Head of caudate nucleus (tissue), 42 donors: ENCODE measurements at places on chromosomes 3 and 15.
A peak's percentile ranks its signal among the peaks of the same experiment; 100 is the strongest.

- DNase-seq, result no peak
Measured at GRCh38 chr15:70192490-70192889, 94.8 kb upstream of the TLE3 start.

- no peak for DNase-seq
Measured at GRCh38 chr15:62736756-62737155, 305.8 kb upstream of the TPM1 start.

DNA sequence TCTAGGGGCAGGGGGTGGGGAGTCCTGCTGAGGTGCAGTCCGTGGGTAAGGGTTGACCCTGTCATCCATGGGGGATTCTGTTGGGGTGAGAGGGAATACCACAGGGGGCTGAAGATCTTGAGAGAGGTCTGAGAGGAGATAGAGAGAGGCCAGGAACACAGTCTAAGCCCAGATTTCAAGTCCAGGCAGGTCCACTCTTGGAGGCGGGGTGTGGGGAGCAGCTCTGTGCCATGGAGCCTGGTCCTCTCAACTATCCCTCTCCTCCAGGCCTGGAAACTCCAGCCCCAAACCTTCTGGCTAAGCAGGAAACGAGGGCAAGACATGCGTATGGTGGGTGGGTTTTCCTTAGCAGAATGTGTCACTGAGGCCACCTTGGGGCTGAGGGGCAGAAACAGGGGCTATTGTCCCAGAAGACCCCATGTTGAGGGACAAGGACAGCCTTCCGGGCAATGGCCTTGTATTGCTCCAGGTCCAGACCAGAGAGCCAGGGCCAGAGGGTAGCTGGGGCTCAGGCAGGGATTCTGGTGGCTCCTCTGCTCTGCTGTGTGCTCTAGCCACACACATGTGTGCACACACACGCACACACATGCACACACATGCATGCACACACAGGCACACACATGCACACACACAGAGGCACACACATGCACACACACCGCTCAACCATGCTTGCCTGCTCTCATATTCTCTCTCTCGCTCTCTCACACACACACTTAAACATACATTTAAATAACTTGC is 48.6 kb upstream of the MAGEF1 start:
- DNase-seq, result no peak

DNA sequence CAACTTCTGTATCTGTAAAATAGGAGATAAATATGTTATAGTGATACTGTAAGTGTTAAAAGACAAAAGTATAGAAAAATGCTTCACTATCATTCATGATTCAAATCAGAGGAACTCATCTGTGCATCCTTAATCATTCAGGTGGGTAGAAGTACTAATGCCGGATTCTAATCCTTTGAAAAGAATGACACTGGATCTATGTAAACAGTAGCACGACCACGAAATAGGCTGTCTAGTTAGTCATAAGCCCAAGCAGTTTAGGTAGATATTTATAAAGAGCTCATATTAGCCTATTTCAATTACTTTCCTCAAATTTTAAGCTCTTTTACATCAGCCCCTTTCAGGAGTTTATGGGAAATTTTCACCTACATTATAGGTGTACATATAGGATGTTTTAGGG is 437.9 kb downstream of the SOX2 start:
- no peak for DNase-seq

GRCh38 chr3:85758442-85758841 is 799.7 kb downstream of the CADM2 start:
- no peak for DNase-seq

- no peak for DNase-seq
Measured at GRCh38 chr3:74661672-74662071, 47.2 kb upstream of the CNTN3 start.

- peak; percentile 42 for DNase-seq
Measured at GRCh38 chr15:35854316-35854715, 308.4 kb upstream of the DPH6 start.

DNA sequence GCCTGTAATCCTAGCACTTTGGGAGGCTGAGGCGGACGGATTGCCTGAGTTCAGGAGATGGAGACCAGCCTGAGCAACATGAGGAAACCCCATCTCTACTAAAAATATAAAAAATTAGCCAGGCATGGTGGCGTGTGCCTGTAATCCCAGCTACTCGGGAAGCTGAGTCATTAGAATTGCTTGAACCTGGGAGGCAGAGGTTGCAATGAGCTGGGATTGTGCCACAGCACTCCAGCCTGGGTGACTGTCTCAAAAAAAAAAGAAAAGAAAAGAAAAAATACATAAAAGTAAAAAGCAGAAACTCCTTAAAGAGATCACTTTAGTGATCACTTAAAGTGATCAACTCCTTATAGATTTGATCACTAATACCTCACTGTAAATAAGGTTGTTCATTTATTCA is 78.0 kb downstream of the GMPS start:
- DNase-seq, result no peak

DNA sequence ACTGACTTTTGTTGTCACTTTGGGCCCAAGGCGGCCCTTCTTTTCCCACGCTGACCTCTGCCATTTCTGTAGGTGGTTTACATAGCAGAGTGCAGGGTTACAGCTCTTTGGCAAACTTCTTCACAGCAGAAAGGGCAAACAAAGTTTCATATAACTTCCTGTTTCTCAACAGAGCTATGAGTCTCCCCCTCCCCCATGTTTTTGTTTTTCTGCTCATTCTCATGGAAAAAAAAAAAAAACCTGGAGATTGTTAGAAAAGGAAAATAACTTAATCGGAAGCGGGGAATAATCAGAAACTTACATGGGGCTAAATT is 342.0 kb upstream of the NR2F2 start:
- DNase-seq, result no peak

DNA sequence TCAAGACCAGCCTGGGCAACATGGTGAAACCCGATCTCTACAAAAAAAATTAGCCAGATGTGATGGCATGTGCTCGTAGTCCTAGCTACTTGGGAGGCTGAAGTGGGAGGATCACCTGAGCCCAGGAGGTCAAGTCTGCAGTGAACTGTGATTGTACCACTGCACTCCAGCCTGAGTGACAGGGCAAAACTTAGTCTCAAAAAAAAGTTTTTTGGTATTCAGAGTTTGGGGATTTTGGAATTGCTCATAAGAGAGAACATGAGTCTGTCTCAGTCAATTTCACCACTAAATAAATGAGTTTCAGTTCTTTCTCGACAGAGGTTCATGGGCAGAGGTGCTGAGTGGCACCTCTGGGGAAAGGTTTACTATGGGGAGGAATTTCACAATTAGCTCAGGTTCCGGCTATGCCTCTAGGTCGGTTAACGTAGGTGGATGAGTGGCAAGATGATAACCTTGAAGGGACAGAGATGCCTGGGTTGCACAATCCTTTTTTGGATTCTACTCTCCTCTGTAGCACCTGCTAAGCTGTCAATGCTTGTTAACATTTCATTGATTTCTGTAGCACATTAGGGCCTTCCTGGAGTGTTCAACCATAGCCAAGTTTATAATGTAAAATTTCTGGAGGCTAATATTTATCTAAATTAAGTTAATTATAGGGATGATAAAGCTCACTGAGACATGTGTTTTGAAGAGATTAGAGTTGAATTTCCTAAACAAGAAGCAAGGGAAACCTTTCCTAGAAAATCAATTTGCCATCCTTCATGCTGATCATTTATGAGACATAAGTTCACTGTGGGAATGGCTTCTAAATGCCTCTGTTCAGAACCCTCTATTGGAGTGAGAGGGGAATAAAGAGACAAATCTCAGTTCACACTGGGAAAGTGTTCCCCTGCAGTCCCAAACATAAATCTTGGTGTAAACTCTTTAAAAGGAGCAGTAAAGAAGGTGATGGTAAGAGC is 37.4 kb upstream of the DCP1A start:
- no peak for DNase-seq

DNA sequence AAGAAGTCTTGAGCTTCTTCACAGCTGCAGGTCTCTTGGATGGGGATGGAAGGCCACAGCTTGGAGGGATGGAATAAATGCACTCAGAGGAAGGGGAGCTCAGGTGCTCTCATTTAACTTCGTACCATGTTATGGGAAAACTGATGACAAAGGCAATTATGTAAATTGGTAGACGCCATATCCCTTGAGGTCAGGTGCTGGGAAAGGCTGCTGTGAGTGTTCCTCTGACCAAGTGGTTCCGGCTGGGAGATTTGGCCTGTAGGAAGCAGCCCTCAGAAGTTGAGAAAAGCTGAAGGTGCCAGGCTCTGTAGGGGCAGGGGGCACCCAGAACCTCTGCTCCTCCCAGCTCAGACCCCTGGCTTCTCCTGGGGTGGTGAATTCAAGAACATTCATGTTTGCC is 47.1 kb downstream of the FAH start:
- DNase-seq, result no peak

- no peak for DNase-seq
Measured at GRCh38 chr15:67188551-67189218, 65.8 kb downstream of the AAGAB start.

DNA sequence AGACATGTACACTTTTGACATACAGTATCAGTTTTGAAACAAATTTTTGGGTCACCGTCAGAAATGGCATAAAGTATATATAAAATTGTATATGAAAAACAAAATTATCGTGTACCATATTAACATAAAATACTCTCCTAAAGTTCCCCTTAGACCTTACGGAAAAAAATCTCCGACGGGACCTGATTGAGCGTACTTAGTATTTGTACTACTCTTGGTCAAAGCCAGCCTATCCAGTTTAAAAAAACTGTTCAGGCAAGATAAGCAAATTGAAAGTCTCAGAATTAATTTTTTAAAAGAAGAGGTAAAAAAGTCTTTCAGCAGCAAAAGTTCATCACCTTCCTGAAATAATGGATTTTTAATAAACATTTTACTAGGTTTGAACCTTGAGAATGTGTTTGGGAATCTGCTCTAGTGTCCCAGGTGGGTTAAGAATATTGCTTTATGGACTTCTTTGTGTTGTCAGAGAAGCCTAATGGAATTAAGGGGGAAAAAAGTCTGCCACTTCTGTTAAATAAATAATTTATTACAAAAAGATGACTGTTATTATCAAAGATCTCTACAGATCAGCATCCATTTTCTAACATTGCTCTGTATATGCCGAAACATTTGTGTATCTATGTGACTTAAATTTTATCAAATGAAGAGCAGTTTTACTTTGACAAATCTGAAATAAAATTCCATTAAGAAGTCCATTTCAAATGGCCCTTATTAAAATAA is 48.6 kb downstream of the ZBTB20 start:
- no peak for DNase-seq

GRCh38 chr15:31365655-31366127 is 39.1 kb downstream of the KLF13 start:
- peak; percentile 93 for DNase-seq

- peak; percentile 23 for DNase-seq
Measured at GRCh38 chr3:188152660-188153436, 1.1 kb upstream of the LPP start.

GRCh38 chr15:100877551-100877950 is 2.1 kb upstream of the ALDH1A3 start:
- no peak for DNase-seq

GRCh38 chr3:116301422-116301821 is 143.9 kb downstream of the LSAMP start:
- no peak for DNase-seq

- peak; percentile 38 for DNase-seq
Measured at GRCh38 chr3:6799264-6799915, 61.5 kb upstream of the GRM7 start.

DNA sequence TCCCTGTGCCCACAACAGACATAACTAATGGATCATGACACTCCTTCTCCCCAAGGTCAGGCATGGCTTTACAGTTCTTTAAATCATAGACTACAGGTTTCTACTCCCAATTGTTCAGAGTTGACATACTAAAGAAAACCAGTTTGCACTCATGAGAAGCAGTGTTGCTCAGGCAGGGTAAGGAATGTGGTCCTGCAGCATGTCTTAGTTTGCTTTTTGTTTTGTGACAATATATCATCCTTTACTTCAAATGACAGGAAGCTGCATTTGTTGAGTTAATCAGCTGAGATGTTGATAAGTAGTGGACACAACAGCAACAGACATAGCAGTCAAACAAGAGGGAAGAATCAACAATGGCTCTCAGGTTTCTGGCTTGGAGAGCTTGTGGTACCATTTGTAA is 267.5 kb downstream of the SLCO3A1 start:
- no peak for DNase-seq

DNA sequence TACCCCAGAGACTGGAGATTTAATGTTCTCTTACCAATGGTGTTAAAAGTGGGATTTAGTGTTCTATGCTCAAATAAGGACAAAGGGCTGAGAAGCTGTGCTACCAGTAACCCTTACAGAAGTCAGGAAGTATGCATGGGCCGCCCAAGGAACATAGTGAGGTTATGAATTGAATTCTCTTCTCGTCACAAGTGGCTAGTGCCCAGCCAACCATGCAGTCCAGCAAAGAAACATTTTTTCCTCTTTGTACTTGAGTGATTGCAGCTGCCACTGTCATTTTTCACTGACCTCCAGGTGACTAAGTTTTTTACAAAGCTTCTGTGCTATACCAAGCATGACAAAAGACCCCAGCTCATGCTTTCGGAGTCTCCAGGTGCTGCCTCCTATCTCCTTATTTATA is 110.6 kb upstream of the DCBLD2 start:
- DNase-seq, result no peak

DNA sequence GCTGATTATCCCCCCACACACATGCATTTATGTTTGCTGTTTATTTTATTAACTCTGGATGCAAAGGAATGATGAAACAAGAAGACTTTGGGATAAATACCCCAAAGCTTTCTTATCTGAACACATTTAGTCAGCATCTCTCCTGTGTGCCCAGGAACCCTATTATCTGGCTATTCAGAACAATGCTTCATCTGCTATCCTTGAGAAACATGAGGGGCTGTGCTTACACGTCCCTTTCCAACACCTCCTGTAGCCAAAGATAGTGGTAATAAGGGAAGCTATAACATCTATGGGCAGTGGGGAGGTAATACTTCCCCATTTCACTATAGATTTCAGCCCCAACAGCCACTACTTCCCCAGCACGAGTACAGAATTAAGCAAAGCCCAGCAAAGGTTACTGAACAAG is 94.7 kb downstream of the SSR3 start:
- DNase-seq, result no peak

DNA sequence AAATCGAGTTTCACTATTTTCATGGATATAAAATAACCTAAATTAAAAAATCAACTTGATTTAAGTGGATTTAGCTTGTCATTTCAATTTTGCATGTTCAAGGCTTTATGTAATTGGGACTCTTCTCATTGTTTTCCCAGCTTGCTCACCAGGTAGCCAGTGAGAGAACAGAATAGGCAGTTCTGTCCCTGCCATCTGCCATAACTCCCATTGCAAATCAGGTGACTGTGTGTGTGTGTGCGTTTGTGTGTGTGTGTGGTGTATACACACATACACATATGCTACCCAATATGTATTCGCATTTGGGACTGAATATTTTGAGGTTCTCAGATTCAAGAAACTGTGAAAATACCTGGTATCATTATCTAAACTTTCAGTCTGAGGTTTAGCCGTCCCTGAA is 1069.8 kb downstream of the IGSF11 start:
- no peak for DNase-seq

DNA sequence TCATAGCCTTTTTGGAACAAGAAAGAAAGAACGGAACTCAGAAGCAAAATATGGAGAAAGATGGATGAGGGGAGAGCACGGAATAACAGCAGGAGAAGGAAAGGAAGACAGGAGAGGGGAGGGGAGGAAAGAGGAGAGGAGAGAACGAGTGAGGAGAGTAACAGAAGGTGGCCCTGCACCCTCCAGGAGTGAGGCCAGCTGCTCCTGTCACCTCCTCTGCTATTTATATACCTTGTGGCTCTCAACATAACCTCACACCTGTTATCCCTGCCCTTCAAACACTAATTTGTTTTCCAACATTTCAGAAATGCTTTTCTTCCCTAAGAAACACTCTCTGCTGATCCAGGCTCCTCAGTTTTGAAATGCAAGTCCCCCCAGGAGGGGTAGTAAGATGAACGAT is 53.4 kb upstream of the ATP2B2 start:
- DNase-seq, result no peak
